Breast epithelium (tissue), 4 donors: ENCODE measurements at places on chromosomes 5 and 9. TPM values are rescaled to one million over a fixed set of nuclear protein-coding genes. Genes with fewer than 3 reads are reported as not detected.

DNA sequence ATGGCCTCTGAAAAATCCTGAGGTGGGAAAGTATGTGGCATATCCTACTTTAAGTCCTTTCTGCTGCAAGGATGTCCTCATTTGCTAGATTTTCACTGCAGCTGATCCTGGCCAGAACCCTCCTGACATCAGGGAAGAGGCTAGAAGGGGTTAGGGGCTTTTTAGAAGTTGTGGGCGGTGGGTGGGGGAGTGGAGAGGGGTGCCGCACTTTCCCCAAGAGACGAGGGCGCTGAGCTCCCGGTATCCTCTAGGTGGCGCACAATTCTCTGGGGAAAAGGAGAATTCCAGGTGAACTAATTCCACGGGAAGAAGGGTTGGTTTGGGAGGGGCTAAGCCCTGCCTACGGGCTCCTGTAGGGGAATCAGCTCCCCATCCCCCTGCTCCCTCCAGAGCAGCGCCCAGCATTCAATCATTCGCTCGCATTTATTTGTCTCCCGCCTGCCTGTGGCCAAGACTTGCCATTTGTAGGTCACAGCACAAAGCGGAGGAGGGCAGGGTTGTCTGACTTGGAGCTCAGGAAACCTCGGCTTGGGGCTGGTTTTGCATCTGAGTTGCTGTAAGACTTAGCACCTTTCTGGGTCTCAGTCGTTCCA is 42.9 kb upstream of the HAND1 start:
- DNase-seq = no peak
- H3K27me3 ChIP-seq = no peaks in the 10 kb centered on the region
- no peaks in the 10 kb centered on the region for H3K4me1 ChIP-seq

DNA sequence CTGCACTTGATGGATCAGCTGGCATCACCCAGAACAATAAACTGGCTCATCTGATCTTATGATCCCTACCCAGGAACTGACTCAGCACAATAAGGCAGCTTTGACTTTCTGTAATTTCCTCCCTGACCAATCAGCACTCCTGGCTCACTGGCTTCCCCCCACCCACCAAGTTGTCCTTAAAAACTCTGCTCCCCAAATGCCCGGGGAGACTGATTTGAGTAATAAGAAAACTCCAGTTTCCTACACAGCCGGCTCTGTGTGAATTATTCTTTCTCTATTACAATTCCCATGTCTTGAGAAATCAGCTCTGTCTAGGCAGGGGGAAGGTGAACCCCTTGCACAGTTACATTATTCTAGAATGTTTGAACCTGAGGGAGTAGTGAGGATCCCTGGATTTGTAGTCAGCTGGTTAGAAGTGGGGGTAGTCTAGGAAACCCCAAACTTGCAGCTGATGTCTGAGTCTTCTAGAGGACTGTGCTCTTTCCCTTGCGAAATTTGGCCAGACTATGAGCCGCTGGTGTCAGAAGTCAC is 111.7 kb upstream of the NEK6 start:
- H3K27me3 ChIP-seq = no peaks in the 10 kb centered on the region
- H3K4me1 ChIP-seq = no peaks in the 10 kb centered on the region
- no peaks in the 10 kb centered on the region for H3K36me3 ChIP-seq
- H3K27ac ChIP-seq = no peak overlapping the region
- DNase-seq = no peak

Gene PCDHA8
- total RNA-seq = 0.98 TPM

DNA sequence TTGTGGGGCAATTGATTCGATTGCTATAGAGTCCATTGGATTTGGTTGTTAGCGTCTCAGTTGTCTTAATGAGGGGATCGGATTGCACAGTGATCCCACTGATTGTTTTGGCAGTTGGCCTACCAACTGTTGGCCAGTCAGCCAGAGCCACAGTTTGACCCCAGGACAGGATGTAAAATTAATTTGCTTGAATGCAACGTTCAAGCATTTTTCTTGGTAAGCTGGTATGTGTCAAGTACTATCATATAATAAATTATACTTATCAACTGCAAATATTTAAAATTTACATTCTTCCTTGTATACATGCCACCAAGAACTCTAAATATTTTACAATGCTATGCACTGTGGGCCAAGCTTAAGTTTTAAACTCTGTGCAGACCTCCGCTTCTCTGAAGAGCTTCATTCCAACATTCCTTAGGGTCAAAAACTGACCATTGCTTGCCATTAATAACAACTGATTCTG is 80.4 kb upstream of the OSMR start:
- no peaks in the 10 kb centered on the region for H3K4me1 ChIP-seq
- no peak overlapping the region for H3K4me3 ChIP-seq
- no peak overlapping the region for H3K27ac ChIP-seq
- H3K36me3 ChIP-seq = no peaks in the 10 kb centered on the region

DNA sequence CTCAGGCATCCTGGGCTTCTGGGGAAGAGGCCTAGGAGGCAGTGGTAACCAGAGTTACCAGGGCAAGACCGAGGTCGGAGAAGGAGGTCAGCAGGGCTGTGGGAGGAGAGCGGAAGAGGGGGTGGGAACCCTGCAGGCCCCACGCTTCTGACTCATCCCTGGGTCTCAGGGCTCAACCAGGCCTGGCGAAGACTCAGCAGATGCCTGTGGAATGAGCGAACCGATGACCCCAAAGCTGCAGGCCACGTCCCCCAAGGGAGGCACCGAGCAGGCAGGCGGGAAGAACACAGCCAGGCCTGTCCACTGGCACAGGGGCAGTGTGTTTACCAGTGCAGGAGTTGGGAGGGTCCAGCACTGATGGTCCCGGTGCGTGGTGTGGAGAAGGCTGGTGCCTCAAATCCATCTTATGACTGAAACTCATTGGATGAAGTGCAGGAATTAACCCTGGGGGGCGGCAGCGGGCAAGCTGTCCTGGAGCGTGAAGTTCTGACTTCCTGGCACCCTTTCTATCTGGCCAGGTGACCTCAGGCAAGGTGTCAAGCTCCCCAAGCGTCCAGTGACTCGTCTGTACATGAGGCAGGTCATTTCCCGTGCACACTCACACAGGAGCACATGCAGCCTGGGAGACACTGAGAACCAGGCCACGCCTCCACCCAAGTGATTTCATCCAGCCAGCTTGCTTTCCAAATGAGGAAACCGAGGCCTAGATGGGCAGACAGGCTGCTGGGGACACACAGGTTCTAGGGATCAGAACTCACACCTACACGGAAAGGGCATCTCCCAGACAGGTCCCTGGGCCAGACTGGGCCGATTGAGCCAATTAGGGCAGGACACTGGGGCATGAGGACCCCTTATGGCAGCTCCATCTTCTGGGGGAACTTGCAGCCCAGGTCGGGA is 69.1 kb downstream of the ADAMTS2 start:
- H3K27me3 ChIP-seq = no peaks in the 10 kb centered on the region
- H3K36me3 ChIP-seq = no peaks in the 10 kb centered on the region
- H3K27ac ChIP-seq = peak overlapping the region; percentile 97
- peaks cover 23% of the 10 kb centered on the region for H3K4me1 ChIP-seq
- no peak overlapping the region for H3K4me3 ChIP-seq

Gene CCDC152
- 0.96 TPM for total RNA-seq
